ENCODE measurements at places on chromosomes 12 and 14. TPM values are rescaled to one million over a fixed set of nuclear protein-coding genes. Genes with fewer than 3 reads are reported as not detected.

DNA sequence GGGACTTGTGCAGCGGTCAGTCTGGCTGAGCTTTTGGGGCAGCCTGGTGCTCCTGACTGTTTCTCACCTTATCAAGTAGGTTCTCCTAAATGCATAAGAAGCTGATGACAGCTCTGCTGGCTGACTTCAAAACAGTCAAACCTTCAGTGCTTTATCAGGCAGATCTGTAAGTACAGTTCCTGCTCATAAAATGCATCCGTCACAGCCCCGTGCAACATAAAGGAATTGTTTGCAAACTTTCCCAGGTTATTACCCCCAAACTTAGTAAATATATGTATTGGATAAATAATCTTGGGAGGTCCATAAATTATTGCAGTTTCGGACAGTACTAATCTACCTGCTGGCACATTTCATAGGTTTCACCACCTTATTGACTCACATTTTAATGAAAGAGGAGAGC lies 10.7 kb downstream of the TUNAR start:
- no peaks in the 10 kb centered on the region for H3K36me3 ChIP-seq
- H3K4me3 ChIP-seq = no peak overlapping the region
- H3K4me1 ChIP-seq = no peaks in the 10 kb centered on the region
- no peak for DNase-seq
- no peaks in the 10 kb centered on the region for H3K27me3 ChIP-seq

- no peak overlapping the region for H3K27ac ChIP-seq
- H3K36me3 ChIP-seq = no peaks in the 10 kb centered on the region
- H3K4me1 ChIP-seq = peaks cover 7% of the 10 kb centered on the region
- DNase-seq = no peak
- H3K27me3 ChIP-seq = no peaks in the 10 kb centered on the region
Observed at GRCh38 chr12:26007566-26007965, 49.1 kb downstream of the RASSF8 start.

DNA sequence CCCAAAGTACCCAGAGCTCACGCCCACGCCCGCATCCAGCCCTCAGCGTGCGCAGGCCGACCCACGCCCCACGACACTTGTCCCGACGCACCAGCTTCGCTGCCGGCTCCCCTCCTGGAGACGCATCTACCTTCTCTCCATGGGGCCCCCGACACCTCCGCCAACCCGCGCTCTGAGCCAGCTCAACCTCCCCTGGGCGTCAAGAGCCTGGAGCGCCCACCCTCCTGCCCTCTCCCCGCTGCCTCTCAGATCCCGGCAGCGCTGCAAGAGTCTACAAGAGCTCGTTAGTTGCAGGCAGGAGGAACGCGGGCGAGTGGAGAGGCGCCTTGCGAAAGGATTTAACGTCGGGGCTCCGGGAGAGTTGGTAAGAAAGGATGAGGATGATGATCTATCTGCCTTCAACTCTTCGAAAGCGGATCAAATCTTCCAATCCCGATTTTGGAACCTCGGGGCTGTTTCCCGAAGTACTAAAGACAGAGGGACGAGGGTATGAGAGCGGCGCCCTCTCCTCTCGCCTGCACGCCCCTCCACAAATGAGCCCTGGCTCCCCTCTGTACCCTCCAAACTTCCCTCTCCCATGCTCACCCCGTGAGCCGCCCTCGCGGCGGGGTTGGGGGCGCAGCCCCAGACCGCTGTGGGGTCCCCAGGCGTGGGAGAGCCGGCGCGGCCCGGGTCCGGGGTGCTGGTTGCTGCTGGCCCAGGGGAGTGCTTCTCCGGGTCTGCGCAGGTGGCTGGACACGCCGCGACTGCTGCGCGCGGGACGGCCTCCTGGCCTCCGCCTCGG lies 979 bp downstream of the LTBP2 start:
- DNase-seq = peak; percentile 84
- H3K4me3 ChIP-seq = peak overlapping the region; percentile 69
- peaks cover 12% of the 10 kb centered on the region for H3K27me3 ChIP-seq
- no peaks in the 10 kb centered on the region for H3K36me3 ChIP-seq
- peaks cover 5% of the 10 kb centered on the region for H3K4me1 ChIP-seq

DNA sequence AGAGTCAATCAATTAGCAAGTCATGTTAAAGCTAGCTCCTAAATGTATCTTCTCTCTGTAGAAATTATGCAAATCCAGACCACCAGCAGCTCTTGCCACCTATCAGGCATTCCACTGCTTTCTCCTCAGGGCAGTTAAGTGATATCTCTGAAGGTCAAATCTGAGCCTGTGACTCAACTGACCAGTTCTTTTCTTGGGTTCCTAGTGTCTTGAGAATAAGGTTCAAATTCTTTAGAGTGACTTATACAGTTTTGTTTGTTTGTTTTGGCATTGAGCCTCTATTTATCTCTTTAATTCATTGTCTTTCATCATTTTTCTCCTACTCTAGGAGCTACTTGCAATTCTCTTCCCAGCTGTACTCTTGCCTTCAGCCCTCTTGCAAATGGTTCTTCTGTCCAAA lies 2.5 kb upstream of the LRIG3 start:
- H3K4me3 ChIP-seq = no peak overlapping the region
- DNase-seq = no peak
- peaks cover 33% of the 10 kb centered on the region for H3K27me3 ChIP-seq
- no peaks in the 10 kb centered on the region for H3K4me1 ChIP-seq
- H3K36me3 ChIP-seq = no peaks in the 10 kb centered on the region

DNA sequence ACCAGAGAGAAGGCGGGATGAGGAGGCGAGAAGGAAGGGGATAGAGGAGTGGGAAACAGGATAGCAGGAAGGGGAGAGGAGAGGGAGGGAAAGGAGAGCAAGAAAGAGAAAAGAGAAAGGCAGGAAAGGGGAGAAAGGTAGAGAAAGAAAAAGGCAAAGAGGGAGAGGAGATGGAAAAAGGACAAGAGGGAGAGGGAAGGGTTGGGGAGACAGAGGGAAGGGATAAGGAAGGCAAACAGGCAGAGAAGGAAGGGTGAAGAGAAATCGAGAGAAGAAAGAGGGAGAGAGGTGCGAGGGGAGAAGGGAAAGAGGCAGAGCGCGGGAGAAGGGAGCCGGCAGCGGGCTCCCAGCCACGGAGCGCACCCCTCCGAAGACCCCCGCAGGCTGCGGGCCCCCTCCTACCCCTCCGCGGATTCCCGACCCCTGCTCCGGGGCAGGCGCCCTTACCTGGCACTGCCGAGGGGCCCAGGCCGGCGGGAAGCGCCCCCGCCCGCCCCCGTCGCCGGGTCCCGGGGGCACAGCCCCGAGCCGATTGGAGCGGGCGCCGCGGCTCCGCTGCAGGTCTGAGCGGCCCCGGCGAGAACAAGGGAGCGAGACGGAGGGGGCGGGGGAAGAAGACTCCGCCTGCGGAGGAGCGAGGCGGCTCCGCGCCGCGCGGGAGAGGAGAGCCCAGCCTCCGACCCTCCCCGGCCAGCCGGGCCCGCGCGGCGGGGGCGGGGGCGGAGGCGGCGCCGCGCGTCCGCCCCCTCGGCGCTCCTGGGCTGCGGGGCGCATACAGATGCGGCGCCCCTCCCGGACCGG lies at the start of gene CDH24:
Gene CDH24, minus strand, starts transcription at position 565 of the 801 bp plus-strand sequence. CDS start 1,787 bp downstream, outside the sequence.
- peak within 1 kb of the TSS; percentile 67 for H3K4me3 ChIP-seq
- H3K27me3 ChIP-seq = no peaks in the 10 kb centered on the region
- H3K27ac ChIP-seq = peak within 1 kb of the TSS; percentile 58
- H3K4me1 ChIP-seq = peaks cover 11% of the 10 kb centered on the region
- peak; percentile 81 for DNase-seq

GRCh38 chr14:91737619-91738018 lies 5.7 kb upstream of the CATSPERB start:
- no peaks in the 10 kb centered on the region for H3K36me3 ChIP-seq
- H3K4me1 ChIP-seq = no peaks in the 10 kb centered on the region
- no peaks in the 10 kb centered on the region for H3K27me3 ChIP-seq
- no peak for DNase-seq

DNA sequence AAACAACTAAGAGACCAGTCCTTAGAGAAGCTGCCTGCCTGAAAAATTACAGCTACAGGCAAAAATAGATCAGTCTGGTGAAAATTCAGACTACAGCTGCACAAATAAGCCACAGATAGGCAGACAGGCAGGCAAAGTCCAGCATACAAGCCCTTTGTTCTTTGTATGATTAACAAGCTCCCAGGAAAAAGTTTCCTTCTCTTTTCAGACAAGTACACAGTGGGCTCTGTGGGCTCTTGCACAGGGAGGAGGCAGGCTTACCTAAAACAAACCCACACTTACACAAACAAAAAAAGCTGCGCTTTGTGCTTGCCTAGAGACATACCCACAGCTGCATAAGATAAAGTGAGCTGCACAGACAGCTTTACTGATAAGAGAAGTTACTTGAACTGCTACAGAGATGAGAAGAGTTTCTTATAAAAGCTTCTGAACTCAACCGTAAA lies 7.7 kb downstream of the OR6C68 start:
- no peak for DNase-seq
- H3K36me3 ChIP-seq = no peaks in the 10 kb centered on the region
- H3K27me3 ChIP-seq = no peaks in the 10 kb centered on the region
- H3K4me3 ChIP-seq = no peak overlapping the region

GRCh38 chr14:32588448-32589320 lies 259.6 kb downstream of the AKAP6 start:
- H3K36me3 ChIP-seq = no peaks in the 10 kb centered on the region
- no peak overlapping the region for H3K4me3 ChIP-seq
- DNase-seq = no peak

- no peaks in the 10 kb centered on the region for H3K36me3 ChIP-seq
- H3K4me3 ChIP-seq = no peak overlapping the region
- H3K27me3 ChIP-seq = no peaks in the 10 kb centered on the region
- DNase-seq = peak; percentile 50
- H3K4me1 ChIP-seq = no peaks in the 10 kb centered on the region
- peak overlapping the region; percentile 50 for H3K27ac ChIP-seq
Observed at GRCh38 chr14:36217732-36218131, 41.2 kb upstream of the PTCSC3 start.

DNA sequence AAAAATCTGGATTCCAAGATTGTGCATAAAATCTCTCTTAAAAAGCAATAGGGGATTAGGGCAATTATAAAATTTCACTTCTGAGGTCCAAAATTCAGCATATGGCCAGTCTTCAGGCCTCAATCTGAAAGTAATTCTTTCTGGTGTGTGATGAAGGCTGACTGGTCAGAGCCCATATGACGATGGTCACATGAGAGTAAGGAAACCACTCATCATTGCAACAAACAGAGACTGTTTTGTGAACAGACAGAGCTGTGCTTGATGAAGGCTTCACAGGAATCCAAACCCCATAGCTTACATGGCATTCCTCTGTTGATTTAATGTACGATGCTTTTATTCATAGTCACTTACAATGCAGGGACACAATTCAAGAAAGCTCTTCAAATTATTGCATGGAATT lies 238.1 kb downstream of the APAF1 start:
- H3K36me3 ChIP-seq = no peaks in the 10 kb centered on the region
- no peak overlapping the region for H3K4me3 ChIP-seq
- H3K4me1 ChIP-seq = no peaks in the 10 kb centered on the region
- H3K27me3 ChIP-seq = no peaks in the 10 kb centered on the region

Gene ANAPC5
- total RNA-seq = 108 TPM

Gene ZNF410
- total RNA-seq = 41.6 TPM

Gene HCAR3
- 2.1 TPM for total RNA-seq

Gene ARHGAP9
- total RNA-seq = 125 TPM
